CD8-positive, alpha-beta T cell (primary cell): ENCODE measurements at places on chromosomes 2 and 18.

- no peak for DNase-seq
These were observed 137.9 kb upstream of the RAB12 start for GRCh38 chr18:8471372-8471771.

DNA sequence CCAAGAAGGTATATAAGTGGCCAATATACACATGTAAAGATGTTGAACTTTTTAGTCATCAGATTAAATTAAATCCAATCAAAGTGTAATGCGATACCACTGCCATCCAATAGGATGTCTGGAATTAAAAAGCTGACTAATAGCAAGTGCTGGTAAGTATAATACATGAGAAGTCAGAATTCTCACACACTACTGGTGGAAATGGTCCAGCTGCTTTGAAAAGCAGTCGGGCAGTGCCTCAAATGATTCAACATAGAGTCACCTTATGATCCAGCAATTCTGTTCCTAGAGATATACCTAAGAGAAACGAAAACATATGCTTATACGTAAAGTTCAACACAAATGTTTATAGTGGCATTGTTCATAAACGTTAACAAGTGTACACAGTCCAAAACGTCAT is 124.1 kb upstream of the MYT1L start:
- DNase-seq, result no peak

- no peak for DNase-seq
These were observed 13.5 kb upstream of the DOK6 start for GRCh38 chr18:69387186-69387585.

DNA sequence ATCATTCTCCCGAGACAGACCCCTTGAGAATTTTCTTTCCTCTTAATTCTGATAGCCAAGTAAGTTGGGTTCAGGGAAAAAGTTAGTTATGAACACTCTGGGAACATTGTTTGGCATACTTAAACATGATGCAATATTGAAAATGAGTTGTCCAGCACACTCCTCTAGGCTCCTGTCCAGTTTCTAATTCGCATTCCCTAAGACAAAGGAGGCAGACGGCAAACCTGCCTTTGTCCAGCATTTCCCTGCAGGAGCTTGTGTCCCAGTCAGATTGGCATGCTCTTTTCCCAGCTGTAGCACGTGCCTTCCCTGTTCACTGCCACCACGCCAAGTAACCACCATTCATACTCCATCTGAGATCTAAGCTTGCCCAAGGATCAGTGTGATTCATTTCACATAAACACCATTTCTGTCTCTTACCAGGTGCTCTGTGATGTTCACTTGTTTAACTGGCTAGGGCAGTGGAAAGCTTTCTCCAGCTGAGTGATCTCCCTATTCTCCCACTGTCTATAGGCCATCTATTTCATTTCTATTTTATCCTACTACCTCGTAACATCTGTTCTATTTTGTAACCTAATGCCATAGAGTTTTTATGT is 150.0 kb upstream of the EPB41L3 start:
- no peak for DNase-seq

- no peak for DNase-seq
These were observed 383.5 kb downstream of the CMPK2 start for GRCh38 chr2:6482256-6482655.

DNA sequence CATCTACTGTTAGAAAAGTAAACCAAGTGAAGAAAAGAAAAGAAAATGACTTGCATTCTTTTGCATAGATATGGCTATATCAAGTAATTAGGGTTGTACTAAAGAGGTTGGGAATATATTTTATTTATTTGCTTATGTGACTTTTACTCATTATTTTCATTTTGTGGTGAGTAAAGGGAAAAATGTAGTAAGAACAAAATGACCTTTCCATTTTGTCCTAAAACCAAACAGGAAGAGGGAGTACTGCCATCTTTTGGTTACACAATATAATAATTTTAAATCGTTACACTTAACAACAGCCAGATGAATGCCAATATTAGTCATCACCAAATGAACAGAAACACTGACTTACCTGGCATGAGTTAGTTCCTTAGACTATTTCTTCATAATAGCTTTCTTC is 47.3 kb upstream of the NDUFV2 start:
- no peak for DNase-seq

DNA sequence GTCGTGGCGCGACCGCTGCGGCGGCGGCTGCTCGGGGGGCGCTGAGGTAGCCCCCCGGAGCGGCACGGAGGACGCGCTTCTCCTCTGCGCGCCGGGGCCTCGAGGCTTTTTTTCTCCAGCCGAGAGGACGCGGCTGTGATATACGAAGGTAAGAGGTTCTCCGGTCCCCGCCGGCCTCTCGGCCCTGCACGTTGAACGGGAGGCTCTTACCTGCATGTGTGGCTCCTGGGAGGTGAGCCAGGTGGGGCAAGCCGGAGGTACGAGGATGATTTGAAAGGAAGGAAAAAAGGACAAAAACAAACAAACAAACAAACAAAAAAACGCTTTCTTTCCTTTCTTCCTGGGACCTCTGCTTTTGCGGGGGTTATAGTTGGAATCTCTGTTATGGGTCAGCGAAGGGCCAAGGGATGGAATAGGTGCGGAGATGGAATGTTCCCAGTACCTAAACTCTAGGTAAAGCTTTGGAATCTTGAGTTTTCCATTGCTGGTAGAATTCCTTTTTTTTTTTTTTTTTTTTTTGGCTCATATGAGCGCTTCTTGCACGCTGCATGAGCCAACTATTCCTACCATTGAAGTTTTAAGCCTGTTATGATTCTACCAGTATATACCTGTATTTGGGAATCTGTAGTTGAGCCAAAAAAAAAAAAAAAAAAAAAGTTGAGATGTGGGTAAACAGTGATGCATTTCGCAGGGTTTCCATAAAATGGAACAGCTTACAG is 674 bp downstream of the PTPN4 start:
- no peak for DNase-seq

GRCh38 chr18:74419761-74420160 is 37.3 kb downstream of the DIPK1C start:
- no peak for DNase-seq

GRCh38 chr18:59570796-59571195 is 126.4 kb downstream of the CCBE1 start:
- DNase-seq, result no peak

DNA sequence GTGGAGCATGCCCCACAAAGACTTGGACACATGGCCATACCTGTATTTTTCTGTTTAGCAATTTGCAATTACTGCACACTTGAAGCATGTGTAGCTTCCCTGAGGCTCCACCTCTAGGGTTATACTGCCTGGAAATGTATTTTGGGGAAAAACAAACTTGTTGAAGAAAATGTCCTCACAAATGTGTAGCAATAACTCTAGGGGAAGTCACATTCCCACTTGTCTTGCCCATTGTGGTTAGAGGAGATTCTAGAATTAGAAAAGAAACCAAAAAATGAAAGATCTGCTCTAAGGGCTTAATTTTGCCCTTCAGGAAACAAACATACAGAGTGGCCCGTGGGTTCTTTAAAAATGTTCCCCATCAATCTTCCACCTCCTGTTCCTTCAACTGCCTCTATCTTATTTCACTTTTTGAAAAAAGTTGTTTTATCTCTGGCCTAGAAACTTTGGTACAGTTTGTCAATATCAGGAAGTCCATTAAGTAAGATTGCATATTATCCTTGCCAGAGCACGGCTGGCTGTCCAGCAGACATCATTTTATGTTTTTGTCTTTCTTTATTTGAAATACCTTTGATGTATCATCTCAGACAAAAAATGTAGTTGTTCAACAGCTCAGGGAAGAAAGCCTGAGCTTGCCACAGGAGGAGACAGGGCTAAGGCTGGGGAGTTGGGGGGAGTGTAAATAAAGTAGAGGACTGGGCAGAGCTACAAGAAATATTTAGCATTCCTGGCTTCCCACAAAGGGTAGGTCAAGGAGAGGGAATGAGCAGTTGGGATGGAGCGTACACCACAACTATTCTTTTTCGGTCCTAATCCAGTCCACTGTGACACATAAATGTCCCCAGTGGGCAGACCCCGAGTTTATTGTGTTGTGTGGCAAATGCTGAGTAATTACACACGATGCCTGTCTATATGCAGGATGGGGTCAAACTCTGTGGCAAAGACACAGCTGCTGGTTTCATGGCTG is 96.8 kb upstream of the CDC42EP3 start:
- DNase-seq, result no peak

GRCh38 chr2:118992740-118993391 is 50.9 kb downstream of the MARCO start:
- peak; percentile 70 for DNase-seq

GRCh38 chr2:193562031-193562430 is 1367.3 kb upstream of the TMEFF2 start:
- no peak for DNase-seq

DNA sequence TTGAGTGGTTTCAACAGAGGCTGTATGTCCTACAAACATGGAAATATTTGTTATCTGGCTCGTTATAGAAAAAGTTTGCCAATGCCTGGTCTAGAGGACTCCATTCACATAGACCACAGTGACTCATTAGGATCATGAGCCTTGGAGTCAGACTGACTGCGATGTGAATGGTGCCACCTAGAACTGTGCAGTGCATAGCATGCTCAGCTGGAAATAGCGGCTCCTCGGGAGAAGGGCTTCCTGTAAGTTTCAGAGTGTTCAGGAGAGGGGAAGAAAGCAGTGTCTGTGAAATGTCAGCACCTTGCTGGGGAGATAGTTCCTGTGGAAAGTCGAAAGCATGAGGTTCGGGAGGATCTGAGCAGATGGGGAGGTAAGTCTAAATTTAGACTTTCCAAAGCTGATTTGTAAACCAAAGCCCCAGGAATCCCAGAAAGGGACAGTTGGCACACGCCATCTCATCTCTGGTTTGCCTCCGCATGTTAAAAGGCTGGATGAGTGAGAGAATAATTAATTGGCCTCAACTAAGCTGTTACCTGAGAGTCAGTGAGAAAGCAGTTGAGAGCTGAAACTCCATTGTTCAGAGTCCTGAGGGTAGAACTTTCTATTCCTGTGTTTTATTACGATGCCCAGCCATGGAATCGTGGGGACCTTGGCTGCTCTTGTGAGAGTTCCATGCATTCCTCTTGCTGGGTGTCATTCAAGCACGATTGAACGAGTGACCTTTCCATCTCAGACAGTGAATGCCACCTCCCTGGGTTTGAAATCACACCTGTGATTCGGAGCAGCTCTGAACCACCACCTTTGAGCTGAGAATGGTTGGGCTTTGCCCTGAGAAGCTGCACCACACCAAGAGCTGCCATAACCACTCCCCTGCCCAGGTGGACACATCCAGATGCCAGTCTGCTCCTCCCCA is 99.5 kb downstream of the MAPK4 start:
- DNase-seq, result no peak

DNA sequence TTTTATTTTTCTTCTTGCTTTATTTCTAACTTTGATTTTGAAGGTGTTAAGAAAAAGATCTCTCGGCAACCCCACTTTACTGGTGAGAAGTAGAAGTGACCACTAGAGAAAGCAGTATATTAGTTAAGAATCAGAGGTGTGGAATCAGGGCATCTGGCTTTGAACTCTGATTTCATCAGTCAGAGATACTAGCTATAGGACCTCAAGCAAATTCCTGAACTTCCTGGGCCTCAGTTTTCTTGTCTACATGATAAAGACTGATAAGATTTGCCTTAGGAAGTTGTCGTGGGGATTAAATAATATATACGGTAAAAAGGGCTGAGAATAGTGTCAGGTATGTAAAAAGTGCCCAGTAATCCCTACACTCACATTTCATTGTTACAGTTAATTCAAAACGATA is 440.3 kb upstream of the CRIM1 start:
- DNase-seq, result no peak

- peak; percentile 37 for DNase-seq
These were observed 86.4 kb upstream of the OTOS start for GRCh38 chr2:240226672-240227537.
